ENCODE measurements at places on chromosomes 6 and 20.

DNA sequence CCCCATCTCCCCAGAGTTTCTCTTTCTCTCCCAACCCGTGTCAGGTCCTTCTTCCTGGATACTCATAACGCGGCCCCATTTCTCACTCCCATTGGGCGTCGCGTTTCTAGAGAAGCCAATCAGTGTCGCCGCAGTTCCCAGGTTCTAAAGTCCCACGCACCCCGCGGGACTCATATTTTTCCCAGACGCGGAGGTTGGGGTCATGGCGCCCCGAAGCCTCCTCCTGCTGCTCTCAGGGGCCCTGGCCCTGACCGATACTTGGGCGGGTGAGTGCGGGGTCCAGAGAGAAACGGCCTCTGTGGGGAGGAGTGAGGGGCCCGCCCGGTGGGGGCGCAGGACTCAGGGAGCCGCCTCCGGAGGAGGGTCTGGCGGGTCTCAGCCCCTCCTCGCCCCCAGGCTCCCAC, at the start of gene HLA-F:
TSS of gene HLA-F (plus strand) at position 173 of the 404 bp plus-strand sequence. CDS start at position 203, 30 bp downstream.
- peak; percentile 83 for DNase-seq

DNA sequence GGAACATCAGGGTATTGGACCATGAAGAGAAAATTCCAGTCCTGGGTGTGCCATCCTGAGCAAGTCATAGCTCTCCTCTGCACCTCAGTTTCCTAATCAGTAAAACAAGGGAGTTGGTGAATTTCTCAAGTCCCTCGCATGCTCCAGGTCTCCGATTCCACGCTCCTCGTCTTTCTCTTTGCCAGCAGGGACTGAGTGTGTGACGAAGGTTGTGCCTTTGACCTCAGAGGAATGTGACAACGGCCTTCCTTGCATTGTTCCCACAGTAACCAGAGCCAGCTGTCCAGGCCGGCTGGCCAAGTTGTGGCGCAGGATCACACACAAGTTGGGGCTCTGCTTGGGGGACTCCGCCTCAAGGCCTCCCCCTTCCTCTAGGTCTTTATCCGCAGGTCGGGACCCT, 217.3 kb downstream of the ATXN1 start:
- DNase-seq = no peak

DNA sequence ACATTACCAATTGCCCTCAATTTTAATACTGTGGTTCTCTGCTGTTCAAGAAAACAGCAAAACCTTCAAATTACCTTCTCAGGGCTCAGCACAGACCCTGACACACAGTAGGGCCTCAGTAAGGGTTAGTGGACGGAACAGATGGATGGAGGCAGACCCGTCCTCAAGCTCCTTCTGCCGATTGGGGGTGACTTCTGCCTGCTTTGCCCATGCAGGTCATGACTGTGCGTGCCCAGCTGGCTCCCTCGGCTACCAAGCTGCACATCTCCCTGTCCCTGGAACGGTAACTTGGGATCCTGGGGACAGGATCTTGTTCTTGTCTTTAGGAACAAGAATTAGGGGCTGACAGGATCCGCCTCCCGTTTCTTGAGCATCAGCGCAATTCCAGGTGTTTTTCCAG, 9.8 kb upstream of the BPIFB4 start:
- DNase-seq = no peak

GRCh38 chr20:40913224-40914185, 115.1 kb upstream of the TOP1 start:
- DNase-seq = no peak

GRCh38 chr6:6368040-6368683, 47.7 kb upstream of the F13A1 start:
- DNase-seq = no peak

- peak; percentile 54 for DNase-seq
These were observed 219.3 kb downstream of the ARHGAP18 start for GRCh38 chr6:129490521-129491255.

GRCh38 chr20:10919396-10920140, 245.8 kb upstream of the JAG1 start:
- DNase-seq = no peak

- DNase-seq = no peak
These were observed 137.5 kb downstream of the GMPR start for GRCh38 chr6:16375843-16376242.

GRCh38 chr6:18142591-18142861, 12.4 kb downstream of the TPMT start:
- no peak for DNase-seq

GRCh38 chr20:34110745-34111641, 1.1 kb downstream of the EIF2S2 start:
- no peak for DNase-seq

GRCh38 chr6:122736163-122736562, 43.4 kb upstream of the FABP7 start:
- no peak for DNase-seq

- DNase-seq = no peak
These were observed 10.9 kb upstream of the MRS2 start for GRCh38 chr6:24391756-24392405.

- DNase-seq = peak; percentile 16
These were observed 19.2 kb upstream of the GLP1R start for GRCh38 chr6:39029156-39030011.

DNA sequence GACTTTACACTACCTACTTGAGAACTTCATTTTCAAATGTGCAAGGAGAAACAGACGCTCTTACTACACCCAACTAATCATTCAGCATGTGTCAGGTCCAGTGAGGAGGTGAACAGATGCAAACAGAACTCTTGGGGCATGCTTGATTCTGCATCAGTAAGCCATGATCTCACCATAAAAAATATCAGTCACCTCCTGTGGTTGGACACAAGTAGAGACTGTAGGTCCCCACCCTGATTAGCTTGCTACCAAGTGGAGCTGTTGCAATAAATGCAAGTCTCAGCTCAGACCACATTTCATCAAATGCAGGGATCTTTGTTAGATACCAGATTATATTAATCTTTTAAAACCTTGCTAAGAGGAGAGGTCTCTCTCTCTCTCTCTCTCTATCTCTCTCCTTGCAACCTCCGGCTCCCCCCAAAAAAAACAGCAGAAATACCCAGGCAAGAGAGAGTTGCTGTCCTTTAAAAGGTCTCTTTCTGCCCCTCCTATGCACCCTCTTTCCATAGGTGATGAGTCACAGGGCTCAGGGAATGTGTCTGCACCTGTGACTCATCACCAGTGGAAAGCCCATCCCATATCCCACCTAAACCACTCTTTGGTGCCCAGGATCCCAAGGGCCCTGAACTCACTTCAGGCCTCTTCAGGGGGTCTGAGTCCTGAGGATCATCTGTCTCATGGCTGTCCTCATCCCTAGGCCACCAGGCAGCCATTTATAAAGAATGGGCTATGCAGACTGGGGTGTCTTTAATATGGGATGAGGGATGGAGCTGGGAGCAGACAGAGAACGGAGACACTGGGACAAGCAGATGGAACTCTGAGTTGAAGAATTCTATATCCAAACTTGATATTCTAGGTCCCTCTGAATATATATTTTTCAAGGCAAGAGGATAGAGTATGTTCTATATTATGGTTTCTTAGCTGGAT, 154.5 kb downstream of the QRSL1 start:
- no peak for DNase-seq

DNA sequence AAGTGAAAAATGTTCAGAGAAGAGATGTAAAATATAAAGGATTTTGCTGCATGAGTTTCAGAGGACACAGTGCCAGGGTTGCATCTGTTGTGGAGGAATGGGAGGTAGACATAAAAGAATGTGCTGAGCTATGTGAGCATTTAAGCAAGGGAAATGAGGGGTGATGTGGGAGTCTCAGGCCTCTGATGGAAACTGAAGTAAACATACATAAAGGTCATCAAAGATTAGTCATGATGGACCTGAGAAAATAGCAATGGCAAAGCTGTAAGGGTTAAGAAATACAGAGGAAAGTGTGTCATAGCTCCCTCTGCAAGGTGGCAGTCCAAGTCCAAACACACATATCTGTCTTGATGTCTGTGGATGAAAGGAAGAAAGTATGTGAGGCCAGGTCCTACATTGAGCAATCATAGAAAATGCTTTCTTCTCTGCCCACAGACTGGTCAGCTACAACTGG, 306.6 kb upstream of the ECI2 start:
- DNase-seq = no peak

DNA sequence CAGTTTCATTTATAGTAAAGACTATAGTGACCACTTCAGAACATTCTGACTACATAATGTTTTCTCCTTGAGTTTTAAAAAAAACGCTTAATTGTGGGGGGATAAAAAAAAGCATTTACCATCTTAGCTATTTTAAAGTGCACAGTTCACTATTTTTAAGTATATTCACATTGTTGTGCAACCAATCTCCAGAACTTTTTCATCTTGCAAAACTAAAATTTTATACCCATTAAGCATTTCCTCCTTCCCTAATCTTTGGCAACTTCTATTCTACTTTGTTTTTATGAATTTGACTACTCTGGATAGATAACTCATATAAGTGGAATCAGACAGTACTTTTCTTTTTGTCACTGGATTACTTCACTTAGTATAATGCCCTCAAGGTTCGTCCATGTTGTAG, 62.3 kb downstream of the FKBP5 start:
- no peak for DNase-seq

DNA sequence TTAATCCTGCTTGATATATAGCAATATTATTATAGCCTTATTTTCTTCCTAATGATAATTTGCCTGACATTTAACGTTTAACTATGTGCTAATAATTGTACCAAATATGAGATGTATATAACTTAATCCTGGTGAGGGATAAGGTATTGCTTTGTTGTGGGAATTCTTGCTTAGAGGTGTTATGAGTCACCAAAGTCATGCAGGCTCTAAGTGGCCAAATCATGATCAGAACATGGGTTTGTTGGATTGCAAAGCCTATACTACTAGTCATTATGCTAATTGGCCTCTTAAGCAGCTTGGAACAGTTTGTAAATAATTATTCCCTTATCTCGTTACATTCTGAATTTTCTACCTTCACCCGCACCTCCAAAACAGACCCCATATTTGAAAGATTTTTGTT, 21.9 kb upstream of the C6orf141 start:
- no peak for DNase-seq

DNA sequence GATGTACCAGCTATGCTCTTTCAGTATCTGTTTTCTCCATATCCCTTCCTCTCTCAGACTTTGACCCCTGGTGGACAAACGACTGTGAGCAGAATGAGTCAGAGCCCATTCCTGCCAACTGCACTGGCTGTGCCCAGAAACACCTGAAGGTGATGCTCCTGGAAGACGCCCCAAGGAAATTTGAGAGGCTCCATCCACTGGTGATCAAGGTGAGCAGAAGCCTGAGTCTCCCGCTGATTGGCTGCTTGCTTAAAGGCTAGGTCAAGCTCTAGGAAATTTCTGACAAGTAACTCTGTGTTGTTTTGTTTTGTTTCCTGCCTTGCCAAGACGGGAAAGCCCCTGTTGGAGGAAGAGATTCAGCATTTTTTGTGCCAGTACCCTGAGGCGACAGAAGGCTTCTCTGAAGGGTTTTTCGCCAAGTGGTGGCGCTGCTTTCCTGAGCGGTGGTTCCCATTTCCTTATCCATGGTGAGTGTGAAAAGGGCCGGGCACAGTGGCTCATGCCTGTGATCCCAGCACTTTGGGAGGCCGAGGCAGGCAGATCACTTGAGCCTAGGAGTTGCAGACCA, 28.6 kb downstream of the C6orf89 start:
- peak; percentile 9 for DNase-seq

- DNase-seq = no peak
These were observed 3.2 kb downstream of the OLIG3 start for GRCh38 chr6:137490961-137491360.

DNA sequence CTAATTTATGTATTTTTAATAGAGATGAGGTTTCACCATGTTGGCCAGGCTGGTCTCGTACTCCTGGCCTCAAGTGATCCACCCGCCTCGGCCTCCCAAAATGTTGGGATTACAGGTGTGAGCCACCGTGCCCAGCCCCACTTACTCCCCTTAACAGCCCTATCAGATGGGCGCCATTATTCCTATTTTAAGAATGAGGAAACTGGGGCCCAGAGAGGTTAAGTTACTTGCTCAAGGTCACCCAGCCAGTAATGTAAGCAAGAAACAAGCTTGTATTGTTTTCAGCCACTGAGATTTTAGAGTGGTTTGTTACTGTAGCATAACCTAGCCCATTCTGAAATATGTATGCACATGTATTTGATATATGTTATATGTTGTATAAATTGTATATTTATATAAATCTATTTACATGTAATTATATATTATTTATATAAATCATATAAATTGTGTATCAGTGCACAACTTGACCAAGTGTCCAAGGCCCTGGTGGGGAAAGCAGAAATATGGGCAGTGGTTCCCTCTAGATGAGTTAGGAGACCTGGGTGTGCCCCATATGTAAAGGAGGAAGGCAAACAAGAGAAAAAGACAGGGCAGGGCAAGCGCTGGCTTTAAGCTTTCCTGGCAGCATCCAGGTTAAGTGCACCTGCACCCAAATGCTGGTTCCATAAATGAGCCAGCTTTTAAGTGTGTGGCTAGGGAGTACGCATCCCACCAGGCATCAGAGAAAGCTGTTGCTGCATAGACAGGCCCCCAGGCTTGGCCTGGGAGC, 1.2 kb upstream of the GUCA1A start:
- no peak for DNase-seq

GRCh38 chr20:4068708-4069107, 53.4 kb upstream of the RNF24 start:
- DNase-seq = no peak

DNA sequence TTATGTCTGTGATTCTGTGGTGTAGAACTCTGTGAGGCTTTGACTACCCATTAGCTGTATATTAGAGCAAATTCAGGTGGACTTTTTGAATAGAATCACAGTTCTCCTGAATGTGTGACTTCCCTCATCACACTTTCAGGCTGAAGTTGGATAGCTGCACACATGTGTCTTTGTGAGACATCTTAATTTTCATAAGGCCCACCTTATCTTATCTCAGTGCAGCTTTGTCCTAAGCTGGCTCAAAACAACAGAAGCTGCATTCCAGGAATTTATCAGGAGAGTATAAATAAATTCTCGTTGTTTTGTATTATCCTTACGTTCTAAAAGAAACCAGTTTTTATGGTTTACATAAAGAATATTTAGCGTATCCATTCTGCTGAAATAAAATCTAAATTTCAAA, 26.2 kb upstream of the SLC35D3 start:
- DNase-seq = no peak

DNA sequence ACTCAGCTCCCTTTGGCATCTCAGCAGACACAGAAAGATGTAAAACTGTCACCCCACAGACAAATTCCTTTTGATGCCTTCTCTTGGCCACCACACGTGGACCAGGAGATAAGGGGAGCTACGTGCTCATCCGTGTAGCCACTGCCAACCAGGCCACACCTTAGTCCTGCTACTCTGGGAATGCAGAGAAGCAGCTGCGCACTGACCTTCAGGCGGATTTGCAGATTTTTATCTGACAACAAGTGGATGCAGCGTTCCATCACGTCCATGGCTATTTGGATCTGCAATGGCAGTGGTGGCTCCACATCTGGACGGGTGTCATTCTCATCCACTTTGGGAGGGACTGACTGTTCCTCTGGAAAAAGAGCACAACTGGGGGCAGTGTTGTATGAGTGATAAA, 30.8 kb downstream of the TTI1 start:
- DNase-seq = no peak

DNA sequence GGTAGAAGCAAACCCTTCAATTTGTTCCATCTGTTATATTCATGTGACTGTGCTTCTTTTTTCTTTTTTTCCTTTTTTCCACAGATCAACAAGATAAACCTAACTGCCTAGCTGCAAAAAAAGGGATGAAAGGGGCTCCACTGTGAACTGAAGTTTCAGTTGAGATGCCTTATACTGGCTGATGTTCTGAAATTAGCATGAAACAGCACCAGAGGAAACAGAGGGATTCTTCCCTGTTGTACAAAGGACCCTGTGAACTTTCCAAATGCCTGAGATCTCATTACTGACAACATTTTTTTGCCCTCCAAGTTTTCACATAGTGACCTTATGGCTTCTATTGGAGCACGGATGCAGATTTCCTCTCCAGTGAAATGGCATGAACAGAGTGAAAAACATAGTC, 302.7 kb upstream of the TFAP2D start:
- no peak for DNase-seq

All from effector CD4-positive, alpha-beta T cell (primary cell).